Right lobe of liver (tissue), 6 donors: ENCODE measurements at places on chromosomes 1 and 21. TPM values are rescaled to one million over a fixed set of nuclear protein-coding genes. Genes with fewer than 3 reads are reported as not detected.

The GJB5 gene
- not detected for total RNA-seq

The SPRR2F gene
- not detected for total RNA-seq

The RXRG gene
- not detected for total RNA-seq

The TESK2 gene
- total RNA-seq, result 5.5 TPM

The CCDC27 gene
- not detected for total RNA-seq

The AMPD1 gene
- 0.19 TPM for total RNA-seq

The NTNG1 gene
- not detected for total RNA-seq

The HENMT1 gene
- total RNA-seq, result 0.71 TPM

The CCDC185 gene
- total RNA-seq, result not detected

The VANGL2 gene
- total RNA-seq, result 0.11 TPM

The CLDN17 gene
- not detected for total RNA-seq

The CYYR1 gene
- 1.8 TPM for total RNA-seq

The OR2T2 gene
- not detected for total RNA-seq

DNA sequence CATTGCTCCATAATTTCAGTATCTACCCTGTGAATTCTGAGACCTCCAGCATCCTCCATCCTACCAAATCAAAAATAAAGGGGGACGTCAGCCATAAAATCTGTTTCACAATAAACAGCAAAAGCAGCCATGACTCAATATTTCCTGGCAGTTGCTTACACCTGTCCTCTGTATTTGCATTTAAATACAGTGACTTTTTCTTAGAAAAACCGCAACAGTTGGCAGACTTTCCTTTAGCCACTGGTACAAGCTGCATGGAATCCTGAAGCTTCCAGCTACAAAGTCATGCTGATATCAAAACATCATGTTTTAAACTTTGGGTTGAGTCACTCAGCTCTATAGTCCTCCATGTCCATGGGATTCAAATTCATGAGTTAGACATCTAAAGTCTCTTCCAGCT is 278.0 kb upstream of the KAZN start:
- H3K36me3 ChIP-seq, result no peaks in the 10 kb centered on the region
- H3K27me3 ChIP-seq, result no peaks in the 10 kb centered on the region
- no peaks in the 10 kb centered on the region for H3K4me1 ChIP-seq
- H3K4me3 ChIP-seq, result no peak overlapping the region
- DNase-seq, result no peak

DNA sequence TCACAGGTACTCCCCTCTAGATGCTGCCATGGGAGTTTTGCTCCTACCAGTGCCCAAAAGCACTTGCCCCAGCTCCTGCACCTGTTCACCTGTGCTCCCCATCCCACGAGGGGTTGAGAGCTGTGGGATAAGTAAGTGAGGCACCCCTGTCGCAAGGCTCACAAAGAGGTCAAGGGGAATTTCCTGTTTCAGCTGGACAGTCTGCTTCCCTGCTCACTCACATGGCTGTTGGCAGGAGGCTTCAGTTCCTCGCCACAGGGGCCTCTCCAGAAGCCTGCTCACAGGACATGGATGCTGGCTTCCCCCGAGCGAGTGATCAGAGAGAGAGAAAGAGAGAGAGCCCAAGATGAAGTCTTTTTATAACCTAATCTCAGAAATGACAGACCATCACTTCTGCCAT is 8.7 kb upstream of the NCMAP start:
- H3K27me3 ChIP-seq, result no peaks in the 10 kb centered on the region
- no peak overlapping the region for H3K27ac ChIP-seq
- H3K4me1 ChIP-seq, result no peaks in the 10 kb centered on the region
- no peak for DNase-seq
- H3K4me3 ChIP-seq, result no peak overlapping the region
- H3K36me3 ChIP-seq, result no peaks in the 10 kb centered on the region

- H3K4me1 ChIP-seq, result no peaks in the 10 kb centered on the region
- no peak overlapping the region for H3K4me3 ChIP-seq
- no peaks in the 10 kb centered on the region for H3K36me3 ChIP-seq
- DNase-seq, result no peak
- no peak overlapping the region for H3K27ac ChIP-seq
These were observed 61.0 kb upstream of the LRRC7 start for GRCh38 chr1:69506721-69507120.

DNA sequence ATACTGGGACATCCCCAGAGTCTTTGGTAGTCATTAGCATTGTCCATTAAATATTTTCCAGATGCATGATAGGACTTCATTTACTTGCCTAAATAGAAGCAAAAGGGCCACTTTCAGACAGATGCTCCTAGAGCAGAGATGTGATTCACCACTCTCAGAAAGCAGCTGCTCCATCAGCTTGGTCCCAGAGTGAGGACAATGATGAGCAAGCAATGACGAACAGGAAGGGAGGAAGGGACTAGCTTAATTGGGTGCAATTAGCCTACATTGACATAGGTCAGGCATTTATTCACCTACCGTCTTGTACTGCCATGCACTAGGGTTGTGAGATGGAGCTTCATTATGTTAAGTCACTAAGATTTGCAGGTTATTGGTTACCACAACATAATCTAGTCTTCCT is 85.1 kb upstream of the PLXNA2 start:
- H3K4me1 ChIP-seq, result no peaks in the 10 kb centered on the region
- DNase-seq, result no peak
- no peak overlapping the region for H3K4me3 ChIP-seq
- no peak overlapping the region for H3K27ac ChIP-seq
- no peaks in the 10 kb centered on the region for H3K36me3 ChIP-seq

- H3K27me3 ChIP-seq, result no peaks in the 10 kb centered on the region
- no peaks in the 10 kb centered on the region for H3K4me1 ChIP-seq
- DNase-seq, result no peak
- no peaks in the 10 kb centered on the region for H3K36me3 ChIP-seq
- H3K27ac ChIP-seq, result no peak overlapping the region
These were observed 3.5 kb downstream of the CD48 start for GRCh38 chr1:160708118-160708517.

DNA sequence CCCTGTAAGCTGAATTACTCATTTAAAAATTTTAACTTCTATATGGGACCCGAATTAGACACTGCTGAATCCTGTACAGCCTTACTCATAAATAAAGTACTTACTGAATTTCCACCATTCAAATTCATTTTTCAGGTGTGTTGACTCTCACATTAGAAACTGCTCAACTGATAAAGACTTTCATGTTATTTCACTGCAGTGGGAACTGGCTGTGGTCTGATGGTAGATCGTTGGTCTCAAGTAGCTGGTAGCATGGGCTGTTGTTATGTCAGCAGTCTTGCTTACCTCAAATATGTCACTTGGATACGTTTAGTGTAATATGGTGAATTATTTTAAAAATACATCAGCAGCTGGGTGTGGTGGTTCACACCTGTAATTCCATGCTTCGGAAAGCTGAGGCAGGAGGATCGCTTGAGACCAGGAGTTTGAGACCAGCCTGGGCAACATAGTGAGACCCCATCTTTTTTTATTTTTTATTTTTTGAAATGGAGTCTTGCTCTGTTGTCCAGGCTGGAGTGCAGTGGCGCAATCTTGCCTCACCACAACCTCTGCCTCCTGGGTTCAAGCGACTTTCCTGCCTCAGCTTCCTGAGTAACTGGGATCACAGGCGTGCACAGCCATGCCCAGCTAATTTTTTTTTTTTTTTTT is 10.4 kb downstream of the DEGS1 start:
- H3K4me1 ChIP-seq, result no peaks in the 10 kb centered on the region
- no peak overlapping the region for H3K27ac ChIP-seq
- no peak for DNase-seq
- H3K4me3 ChIP-seq, result no peak overlapping the region
- no peaks in the 10 kb centered on the region for H3K27me3 ChIP-seq
- no peaks in the 10 kb centered on the region for H3K36me3 ChIP-seq

- H3K4me3 ChIP-seq, result no peak overlapping the region
- H3K27ac ChIP-seq, result no peak overlapping the region
- no peak for DNase-seq
- no peaks in the 10 kb centered on the region for H3K36me3 ChIP-seq
- no peaks in the 10 kb centered on the region for H3K27me3 ChIP-seq
These were observed 33.7 kb upstream of the PLA2G2C start for GRCh38 chr1:20220036-20220435.

- no peaks in the 10 kb centered on the region for H3K27me3 ChIP-seq
- H3K4me1 ChIP-seq, result no peaks in the 10 kb centered on the region
- H3K27ac ChIP-seq, result no peak overlapping the region
- DNase-seq, result no peak
- no peak overlapping the region for H3K4me3 ChIP-seq
These were observed 25.7 kb upstream of the PEX10 start for GRCh38 chr1:2438038-2438437.

DNA sequence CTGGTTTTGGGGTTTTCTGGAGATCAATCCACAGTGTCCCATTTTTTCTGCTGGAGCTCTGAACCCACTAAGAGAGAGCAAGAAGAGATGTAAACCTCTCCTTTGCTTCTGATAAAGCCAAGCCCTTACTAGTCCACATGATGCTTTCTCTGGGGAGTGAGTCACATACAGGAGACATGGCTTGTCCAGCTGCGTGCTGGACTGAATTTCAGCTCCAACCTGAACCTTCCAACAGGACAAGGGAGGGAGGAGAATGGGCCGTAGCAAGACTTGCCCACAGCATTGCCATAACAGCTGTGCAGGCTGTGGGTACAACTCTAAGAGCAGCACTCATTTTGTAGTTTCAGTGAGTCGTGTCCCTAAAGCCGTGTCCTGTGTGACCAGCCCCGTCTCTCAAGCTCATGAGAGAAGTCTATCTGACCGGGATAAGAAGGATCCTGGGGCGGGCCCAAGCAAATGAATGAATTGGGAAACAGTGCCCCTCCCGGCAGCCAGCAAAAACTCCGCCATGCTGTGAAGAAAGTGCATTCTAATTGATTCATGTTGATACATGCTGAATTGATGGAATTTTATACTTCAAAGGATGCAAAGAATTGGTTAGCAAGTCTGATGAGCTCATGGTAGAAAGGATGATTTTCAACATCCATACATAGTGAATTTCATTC is 195.2 kb downstream of the GABPA start:
- H3K4me1 ChIP-seq, result no peaks in the 10 kb centered on the region
- no peak for DNase-seq
- H3K27me3 ChIP-seq, result no peaks in the 10 kb centered on the region
- H3K4me3 ChIP-seq, result no peak overlapping the region

DNA sequence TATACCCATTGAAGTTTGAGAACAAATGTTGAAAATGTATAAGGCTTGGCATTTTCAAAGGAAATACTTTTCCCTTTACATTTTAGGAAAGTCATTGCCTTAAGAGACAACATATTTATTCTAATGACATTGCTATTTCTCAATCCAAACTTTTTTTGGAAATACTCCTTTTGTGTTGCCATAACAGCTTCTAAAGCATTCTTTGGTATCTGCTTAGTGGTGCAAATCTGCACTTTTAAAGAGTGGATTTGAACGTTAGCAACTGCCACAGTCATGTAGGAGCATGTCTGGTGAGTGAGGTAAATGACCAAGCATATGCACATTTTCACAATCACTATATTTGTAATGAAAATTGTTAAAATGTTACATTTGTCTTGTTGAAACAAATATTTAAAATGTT is 124.4 kb upstream of the GORAB start:
- H3K4me1 ChIP-seq, result no peaks in the 10 kb centered on the region
- H3K4me3 ChIP-seq, result no peak overlapping the region
- H3K36me3 ChIP-seq, result no peaks in the 10 kb centered on the region
- no peak for DNase-seq

GRCh38 chr1:214898161-214898560 is 184.4 kb upstream of the KCNK2 start:
- DNase-seq, result no peak
- no peaks in the 10 kb centered on the region for H3K36me3 ChIP-seq
- no peak overlapping the region for H3K4me3 ChIP-seq
- H3K27ac ChIP-seq, result no peak overlapping the region
- no peaks in the 10 kb centered on the region for H3K27me3 ChIP-seq

- DNase-seq, result no peak
- no peaks in the 10 kb centered on the region for H3K36me3 ChIP-seq
- no peaks in the 10 kb centered on the region for H3K4me1 ChIP-seq
- no peak overlapping the region for H3K4me3 ChIP-seq
These were observed 742.0 kb downstream of the NCAM2 start for GRCh38 chr21:21740207-21740606.

- H3K27ac ChIP-seq, result peak overlapping the region; percentile 6
- DNase-seq, result no peak
- no peak overlapping the region for H3K4me3 ChIP-seq
These were observed 51.0 kb downstream of the ABCA4 start for GRCh38 chr1:94069919-94070285.

- no peak overlapping the region for H3K27ac ChIP-seq
- no peak overlapping the region for H3K4me3 ChIP-seq
- DNase-seq, result no peak
- H3K27me3 ChIP-seq, result no peaks in the 10 kb centered on the region
These were observed 48.1 kb downstream of the ZFYVE9 start for GRCh38 chr1:52189898-52190480.

- no peak overlapping the region for H3K27ac ChIP-seq
- no peak for DNase-seq
- no peaks in the 10 kb centered on the region for H3K4me1 ChIP-seq
- H3K36me3 ChIP-seq, result no peaks in the 10 kb centered on the region
These were observed 769 bp downstream of the NTPCR start for GRCh38 chr1:232951180-232951579.

- DNase-seq, result no peak
- no peaks in the 10 kb centered on the region for H3K36me3 ChIP-seq
- no peaks in the 10 kb centered on the region for H3K4me1 ChIP-seq
These were observed 168.1 kb upstream of the CHRM3 start for GRCh38 chr1:239218301-239218700.

- DNase-seq, result no peak
- H3K4me3 ChIP-seq, result no peak overlapping the region
- H3K36me3 ChIP-seq, result no peaks in the 10 kb centered on the region
- no peak overlapping the region for H3K27ac ChIP-seq
- H3K4me1 ChIP-seq, result no peaks in the 10 kb centered on the region
These were observed 1.4 kb downstream of the NCAM2 start for GRCh38 chr21:20999659-21000058.

DNA sequence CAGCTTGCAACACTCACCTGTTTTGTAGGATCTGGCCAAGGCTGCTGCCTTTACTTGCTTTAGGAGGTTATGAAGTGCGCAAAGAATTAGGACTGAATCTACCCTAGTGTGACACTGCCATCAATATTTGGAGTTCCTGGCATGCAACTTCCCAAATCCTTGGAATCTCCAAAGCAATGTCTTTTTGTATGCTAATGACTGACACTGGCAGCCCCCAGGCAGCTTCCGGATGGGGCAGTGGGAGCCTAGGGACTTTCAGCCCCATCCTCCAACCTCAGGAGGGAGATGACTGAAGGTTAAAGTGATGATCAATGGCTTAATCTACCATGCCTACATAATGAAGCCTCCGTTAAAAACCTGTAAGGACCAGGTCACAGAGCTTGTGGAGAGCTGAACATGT is 5.5 kb downstream of the RCC2 start:
- no peak for DNase-seq
- H3K4me1 ChIP-seq, result no peaks in the 10 kb centered on the region
- H3K27ac ChIP-seq, result no peak overlapping the region
- H3K36me3 ChIP-seq, result no peaks in the 10 kb centered on the region
